ENCODE measurements at places on chromosomes 3 and 15.

- no peak for DNase-seq
Measured at GRCh38 chr3:43769885-43770425, 79.2 kb downstream of the ABHD5 start.

DNA sequence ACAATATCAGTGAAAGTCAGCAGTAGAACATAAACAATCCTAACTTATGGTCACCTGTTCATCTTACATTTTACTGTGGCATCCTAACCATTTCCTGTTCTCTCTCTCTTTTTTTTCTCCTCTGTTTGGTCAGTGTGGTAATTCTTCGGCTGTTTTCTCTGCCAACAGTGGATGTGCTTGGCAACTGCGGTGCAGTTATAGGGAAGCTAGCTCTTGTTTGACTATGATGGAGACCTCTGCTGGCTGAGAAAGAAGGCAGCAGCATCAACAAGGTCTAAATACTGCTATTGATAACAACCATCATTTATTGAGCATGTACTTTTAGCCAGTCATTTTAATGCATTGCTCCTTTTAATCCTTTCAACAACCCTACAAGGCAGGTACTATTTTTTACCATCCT is 723 bp upstream of the DRD3 start:
- DNase-seq = no peak

DNA sequence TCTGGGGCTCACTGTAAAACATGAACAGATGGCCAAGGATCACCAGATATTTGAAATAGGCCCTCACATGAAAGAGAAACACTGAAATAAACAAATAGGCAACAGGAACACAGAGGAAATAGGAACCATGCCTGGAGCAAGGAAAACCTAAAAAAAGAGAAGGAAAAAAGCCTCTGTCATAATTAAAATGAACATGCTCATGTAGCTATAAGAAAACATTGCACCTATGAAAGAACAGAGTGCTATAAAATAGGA is 102.4 kb downstream of the RAB11A start:
- DNase-seq = no peak

DNA sequence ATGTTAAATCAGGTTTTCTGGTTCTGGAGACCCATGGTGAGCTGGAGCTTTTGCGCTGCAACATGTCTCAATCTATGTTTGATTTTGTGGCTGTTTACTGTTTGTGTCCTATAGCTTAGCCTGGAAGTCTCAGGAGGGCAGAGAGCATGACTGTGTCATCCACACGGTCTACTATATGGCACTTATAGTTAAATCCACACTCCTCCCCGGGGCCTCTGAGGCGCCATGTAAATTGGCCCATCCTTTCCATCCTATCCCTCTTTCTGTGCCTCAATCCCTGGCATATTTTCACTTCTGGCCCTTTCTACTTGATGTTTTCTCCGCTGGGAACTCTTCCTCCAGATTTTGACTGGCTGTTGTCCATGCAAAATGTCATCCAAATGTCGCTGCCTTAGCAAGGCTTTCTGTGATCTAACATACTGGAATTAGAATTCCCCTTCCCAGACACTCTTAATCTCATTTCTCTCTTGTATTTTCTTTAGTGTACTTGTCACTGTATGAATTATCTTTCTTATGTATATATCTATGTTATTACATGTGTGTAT is 560.8 kb upstream of the RGMA start:
- DNase-seq = no peak
